ENCODE measurements at places on chromosomes 5 and 9.

DNA sequence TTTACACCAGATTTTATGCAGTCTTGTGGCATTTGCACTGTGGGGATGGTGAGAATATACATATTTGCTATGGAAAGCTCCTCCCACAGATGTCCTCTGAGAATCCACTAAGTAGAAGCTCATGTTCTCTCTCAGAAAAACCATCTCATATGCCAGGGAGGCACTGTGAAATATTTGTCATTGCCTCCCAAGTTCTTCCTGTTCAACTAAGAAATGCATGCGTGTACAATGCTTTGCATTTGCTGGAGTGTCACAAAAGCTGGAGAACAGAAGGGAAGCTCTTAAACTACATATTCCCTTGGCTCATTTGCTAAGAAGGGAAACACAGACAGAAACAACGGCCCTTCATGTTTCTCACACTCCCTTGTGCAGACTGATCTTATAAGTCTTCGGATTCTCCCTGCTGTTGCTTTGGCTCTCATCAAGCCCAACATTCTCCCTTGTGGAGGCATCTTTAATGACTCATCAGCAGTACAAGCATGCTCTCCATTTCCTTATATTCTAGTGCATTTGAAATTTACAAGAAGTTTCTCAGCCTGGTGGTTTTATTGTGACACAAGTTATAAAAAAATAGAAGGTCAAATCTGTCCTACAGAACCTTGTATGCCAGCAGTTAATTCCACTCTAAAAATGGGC lies 220.6 kb downstream of the TRIM36 start:
- DNase-seq = peak; percentile 74

DNA sequence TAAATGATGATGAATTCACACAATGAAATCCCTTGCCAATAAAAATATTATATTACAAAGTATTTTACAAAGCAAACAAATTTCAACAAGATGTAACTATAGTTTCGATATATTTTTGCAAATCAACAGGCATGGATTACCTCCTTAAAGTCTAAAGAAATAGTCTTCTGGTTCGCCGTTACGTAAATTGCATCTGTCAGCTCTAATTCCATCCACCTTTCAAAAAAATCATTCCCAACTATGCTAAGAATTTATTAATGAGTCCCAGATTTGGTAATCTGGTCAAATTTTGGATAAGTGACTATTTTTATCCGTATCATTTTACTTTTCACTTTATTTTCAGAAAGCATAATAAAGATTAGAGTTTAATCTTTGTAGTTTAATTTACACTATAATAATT lies 1984.9 kb downstream of the EFNA5 start:
- DNase-seq = no peak

DNA sequence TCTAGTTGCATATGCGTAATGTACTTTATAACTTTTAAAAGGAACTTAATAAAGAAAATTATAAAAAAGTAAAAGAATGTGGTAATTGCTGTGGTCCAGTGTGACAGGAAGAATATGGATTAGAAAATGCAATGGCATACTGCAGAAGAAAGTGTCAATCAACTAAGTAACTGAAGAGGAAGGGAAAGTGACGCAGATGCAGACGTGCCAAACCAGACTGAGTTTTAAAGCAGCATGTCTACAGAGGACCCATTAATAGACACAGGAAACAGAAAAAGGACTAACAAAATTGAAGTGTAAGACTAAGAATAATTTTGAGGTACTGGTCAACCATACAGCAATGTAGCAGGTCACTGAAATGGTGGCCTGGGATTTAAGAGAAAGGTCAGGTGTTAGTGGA lies 73.3 kb downstream of the DPYSL3 start:
- DNase-seq = no peak

- no peak for DNase-seq
Observed at GRCh38 chr5:181092428-181092827, 38.5 kb downstream of the OR2V1 start.

DNA sequence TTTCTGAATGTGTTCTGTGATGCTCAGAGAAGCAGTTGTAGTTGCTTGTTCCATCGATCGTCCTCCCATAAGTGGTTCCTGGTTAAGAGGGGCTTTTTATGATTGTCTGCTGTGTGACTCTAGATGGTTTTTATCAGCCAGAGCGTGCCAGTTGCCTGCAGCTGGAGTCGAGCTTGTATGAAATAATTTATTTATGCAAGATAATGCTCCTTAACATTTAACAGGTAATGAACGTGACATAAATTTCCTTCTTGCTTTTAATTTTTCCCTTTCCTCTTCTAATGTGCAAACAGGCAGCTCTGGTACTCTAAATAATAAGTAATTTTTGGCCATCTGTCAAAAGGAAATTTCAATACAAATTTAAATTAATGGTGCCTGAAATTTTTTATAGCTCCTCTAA lies 84.4 kb downstream of the TLE4 start:
- DNase-seq = no peak
